ENCODE measurements at places on chromosomes 6 and 20. TPM values are rescaled to one million over a fixed set of nuclear protein-coding genes. Genes with fewer than 3 reads are reported as not detected.
A peak's percentile ranks its signal among the peaks of the same experiment; 100 is the strongest.

DNA sequence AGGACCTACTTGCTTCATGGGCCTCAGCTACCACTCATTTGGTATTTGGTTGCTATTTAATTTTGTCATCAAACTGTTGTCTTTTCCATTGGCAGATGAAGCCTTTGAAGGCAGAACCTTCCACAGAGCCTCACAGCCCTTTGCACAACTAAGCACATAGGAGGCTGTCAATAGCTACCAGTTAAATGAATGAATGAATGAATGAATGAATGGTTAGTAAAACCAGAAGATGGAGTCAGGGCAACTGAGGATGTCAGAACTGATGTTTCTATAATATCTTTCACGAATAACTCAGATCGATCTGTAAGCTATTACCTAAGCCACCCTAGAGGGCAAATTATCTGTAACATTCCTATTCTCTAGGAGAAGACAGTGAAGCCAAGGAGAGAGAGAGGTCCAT is 19.1 kb downstream of the BNIP5 start:
- H3K4me1 ChIP-seq: no peaks in the 10 kb centered on the region
- no peaks in the 10 kb centered on the region for H3K36me3 ChIP-seq
- DNase-seq: no peak
- no peak overlapping the region for H3K4me3 ChIP-seq

DNA sequence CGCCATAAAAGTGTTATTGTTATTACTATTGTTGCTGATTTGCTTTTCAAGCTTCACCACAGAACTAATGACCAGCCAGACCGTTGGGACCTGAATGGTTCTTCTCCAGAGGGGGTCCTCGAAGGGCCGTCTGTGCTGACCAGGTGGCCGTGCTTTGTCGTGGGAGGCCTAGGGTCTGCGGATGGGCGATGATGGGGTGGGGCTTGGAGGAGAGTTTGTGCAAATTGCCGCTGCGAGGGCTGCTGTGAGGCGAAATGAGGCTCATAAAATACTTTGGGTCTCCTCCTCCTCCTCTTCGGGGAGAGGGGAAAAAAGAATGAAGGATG is 6.0 kb upstream of the ZBTB22 start:
- no peaks in the 10 kb centered on the region for H3K27me3 ChIP-seq
- peaks cover 25% of the 10 kb centered on the region for H3K36me3 ChIP-seq
- peak overlapping the region; percentile 90 for H3K27ac ChIP-seq

The CLPSL1 gene
- not detected for total RNA-seq

The SNRPB2 gene
- 17.2 TPM for total RNA-seq

The TCP11 gene
- not detected for total RNA-seq

The ABHD16B gene
- not detected for total RNA-seq
